Stimulated activated naive CD4-positive, alpha-beta T cell (primary cell): ENCODE measurements at places on chromosomes 13 and 19.

GRCh38 chr13:80716610-80717081, 375.7 kb upstream of the SPRY2 start:
- DNase-seq: no peak

DNA sequence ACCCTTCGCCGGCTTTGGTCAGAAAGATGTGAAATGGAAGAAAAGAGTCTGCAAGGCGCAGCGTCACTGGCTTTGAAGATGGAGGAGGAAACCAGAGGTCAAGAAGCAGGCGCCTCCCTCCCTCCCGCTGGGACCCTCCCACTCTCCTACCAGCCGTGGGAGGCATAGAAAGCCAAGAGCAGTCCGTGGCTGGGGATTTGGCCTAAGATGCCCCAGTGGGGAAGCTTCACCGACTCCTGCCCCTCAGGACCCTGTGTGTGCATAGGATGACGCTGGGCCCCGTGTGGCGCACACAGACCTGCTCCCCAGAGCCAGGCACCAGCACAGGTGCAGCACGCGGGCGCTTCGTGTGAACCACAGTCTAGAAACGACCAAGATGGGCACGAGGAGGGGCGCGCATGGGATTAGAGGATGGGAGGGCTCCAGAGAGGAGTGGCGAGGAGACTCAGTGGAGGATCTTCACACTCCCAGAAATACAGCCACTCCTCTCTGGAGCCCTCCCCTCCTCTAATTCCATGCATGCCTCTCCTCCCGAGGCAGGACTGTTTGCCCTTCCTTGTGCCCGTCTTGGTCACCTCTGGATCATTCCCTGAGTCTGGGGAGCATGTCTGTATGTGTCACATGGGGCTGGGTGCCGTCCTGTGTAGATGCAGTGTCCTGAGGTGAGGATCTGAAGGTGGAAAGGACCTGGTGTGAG, 194.3 kb downstream of the TEX29 start:
- DNase-seq: no peak

DNA sequence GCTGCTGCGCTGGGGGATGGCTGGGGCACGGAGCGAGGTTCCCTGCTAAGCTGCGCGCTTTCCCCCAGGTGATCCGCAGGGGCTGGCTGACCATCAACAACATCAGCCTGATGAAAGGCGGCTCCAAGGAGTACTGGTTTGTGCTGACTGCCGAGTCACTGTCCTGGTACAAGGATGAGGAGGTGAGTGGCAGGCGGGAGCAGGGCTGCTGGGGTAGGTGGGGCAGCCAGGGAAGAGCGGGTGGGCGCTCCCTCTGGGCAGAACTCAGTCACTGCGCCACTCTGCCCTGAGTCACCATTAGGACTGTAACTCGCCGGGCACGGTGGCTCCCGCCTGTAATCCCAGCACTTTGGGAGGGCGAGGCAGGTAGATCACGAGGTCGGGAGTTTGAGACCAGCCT, 23.8 kb downstream of the TMED1 start:
- no peak for DNase-seq

GRCh38 chr13:75391432-75392100, 90.4 kb downstream of the TBC1D4 start:
- no peak for DNase-seq
